ENCODE measurements at places on chromosomes 1 and 21.

DNA sequence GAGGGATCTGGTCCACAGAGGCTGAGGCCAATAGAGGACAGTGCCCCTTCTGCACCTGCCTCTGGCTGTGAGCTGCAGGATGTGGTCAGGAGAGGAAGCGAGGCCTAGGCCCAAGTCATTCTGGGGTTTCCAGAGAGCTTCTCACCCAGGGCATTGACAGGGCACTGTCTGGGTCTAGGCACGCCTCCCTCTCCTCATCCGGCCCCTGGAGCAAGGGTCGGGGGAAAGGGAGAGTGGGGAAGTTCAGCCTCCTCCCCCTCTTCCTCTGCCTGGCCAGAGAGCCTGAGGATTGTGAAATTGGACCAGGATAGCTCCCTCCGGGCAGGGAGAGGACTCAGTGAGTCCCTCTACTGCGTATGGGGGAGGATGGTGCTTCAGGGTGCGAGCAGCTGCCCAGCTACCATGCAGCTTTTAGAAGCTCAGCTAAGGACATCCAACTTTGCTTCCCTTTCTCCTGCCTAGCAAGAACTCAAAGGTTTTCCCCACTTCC lies 6.3 kb upstream of the INAVA start:
- peak; percentile 40 for DNase-seq

DNA sequence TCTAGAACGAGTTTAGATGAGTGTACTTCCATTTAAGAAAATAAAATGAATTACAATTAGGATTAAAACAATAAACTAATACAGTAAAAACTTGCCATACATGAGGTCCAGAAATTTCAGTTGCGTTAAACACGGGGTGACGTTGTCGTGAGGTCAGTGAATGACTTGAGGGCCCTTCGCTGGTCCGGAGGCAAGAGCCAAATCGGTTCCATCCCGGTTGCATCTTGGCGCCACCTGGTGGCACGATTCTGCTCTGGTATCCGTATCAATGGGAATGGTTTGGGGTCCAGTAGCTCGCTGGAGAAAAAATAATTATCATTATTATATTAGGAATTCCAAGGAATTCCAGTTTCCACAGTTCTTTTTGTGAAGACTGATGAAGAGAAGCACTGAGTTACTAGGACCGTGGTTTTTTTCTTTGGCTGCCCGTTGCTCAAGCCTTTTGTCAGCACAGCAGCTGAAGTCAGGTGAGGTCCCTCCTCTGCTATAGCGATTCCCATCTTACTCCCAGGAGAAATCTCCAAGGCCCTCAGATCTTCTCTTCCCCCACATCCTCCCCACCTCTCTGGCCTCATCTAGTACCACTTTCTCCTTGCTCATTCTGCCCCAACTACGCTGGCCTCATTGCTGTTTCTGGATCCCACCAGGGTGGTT lies 161.4 kb downstream of the SLC35F3 start:
- DNase-seq, result peak; percentile 63

GRCh38 chr1:2115008-2115641 lies 64.9 kb downstream of the PRKCZ start:
- DNase-seq, result no peak

GRCh38 chr1:87452648-87453047 lies 124.0 kb downstream of the LMO4 start:
- DNase-seq, result no peak

DNA sequence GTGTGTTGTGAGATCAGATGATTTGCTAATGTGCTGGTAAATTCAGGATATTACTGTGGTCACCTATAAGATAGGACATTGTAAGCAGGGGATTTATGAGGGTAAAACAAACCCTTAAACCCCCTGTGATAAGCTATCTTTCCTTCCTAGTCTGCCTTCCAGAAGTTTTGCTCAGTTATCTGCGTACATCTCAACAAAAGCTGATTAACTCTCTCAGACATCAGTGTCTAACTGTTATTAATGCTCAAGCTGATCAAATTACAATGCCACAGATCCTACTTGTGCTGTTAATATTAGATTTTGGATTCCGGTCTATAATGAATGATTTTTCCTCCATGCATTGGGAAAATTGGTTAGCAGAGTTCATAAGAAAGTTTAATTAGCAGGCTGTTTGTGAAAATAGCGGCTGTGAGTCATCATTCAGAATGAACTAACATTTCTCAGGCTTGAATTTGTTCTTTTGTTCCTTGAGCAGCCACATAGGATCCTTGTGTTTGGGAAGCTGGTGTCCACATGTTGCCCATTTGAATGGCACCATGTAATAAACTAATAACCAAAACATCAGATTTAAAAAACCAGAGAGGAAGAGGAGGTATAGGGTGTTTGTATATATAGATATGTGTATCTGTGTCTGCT lies 48.7 kb downstream of the ELAVL4 start:
- DNase-seq, result no peak

GRCh38 chr1:214983126-214983869 lies 99.2 kb upstream of the KCNK2 start:
- no peak for DNase-seq

DNA sequence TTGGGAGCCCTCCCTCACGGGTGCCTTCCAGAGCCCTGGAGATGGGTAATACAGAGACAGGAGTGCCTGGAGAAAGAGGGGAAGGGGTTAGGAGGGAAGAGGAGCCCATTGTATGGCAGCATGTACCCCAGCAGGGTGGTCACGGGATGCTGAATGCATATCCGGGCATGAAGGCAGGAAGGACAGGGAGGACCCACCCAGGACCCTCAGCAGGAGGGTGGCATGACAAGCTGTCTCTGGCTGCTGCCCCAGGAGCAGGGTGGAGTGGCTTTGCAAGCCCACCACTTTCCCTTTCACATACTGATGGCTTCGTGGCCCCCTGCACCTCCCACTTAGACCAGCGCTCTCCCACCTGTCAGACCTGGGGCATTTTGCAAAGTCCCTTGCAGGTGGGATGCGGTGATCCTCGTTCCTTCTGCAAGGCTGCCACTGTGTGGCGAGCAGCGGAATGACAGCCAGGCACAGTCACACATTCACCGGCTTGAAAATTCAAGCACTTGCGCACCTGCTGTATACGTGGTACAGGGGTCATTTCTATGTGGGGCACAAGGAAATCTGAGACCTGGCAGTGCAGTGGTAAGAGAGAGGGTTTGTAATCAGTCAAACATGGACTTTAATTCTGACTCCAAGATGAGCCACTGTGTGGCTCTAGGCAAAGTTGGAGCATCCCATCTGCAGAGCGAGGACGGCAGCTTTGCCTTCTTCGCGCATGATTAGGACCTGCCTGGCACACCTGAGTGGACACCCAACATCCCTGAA lies 53.2 kb upstream of the TMEM51 start:
- DNase-seq, result peak; percentile 13

DNA sequence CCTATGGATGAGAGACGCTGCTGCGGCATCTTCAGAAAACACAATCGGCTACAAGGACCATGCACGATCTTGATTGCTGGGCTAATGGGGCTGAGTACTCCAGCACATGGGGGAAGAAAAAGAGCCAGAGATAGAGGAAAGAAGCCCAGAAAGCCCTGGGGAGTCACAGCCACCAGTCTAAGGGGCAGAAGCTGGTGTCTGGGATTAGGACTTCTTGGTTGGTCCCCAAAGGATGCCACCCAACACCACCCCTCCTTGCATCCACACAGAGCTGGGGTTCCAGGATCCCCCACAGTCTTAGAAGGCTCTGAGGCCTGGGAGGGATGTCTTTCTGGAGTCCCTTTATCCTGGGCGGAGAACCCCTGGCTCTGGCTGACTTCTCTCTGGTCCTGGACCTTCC lies 98.4 kb upstream of the TARDBP start:
- DNase-seq, result no peak

- no peak for DNase-seq
These were observed 33.5 kb upstream of the HHAT start for GRCh38 chr1:210294999-210295745.

DNA sequence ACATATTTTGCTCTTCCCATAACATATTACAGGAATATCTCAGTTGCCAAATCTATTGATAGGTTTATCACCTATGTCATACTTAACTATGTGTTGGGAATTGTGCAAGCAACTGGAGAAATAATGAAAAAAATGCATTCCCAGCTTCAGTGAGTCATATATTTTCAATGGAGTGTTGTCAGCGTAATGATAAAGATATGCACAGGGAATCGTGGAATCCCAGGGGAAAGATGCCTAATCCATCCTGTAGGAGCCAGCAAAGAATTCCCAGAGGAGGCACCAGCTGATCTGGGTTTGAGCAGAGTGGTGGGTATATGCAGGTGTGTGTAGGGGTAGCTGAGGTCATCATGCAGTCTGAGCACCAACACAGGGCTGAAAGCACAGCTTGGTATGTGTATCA lies 213.3 kb upstream of the DAB1 start:
- DNase-seq, result no peak

- no peak for DNase-seq
These were observed 47.4 kb upstream of the OSBPL9 start for GRCh38 chr1:51569284-51570062.

DNA sequence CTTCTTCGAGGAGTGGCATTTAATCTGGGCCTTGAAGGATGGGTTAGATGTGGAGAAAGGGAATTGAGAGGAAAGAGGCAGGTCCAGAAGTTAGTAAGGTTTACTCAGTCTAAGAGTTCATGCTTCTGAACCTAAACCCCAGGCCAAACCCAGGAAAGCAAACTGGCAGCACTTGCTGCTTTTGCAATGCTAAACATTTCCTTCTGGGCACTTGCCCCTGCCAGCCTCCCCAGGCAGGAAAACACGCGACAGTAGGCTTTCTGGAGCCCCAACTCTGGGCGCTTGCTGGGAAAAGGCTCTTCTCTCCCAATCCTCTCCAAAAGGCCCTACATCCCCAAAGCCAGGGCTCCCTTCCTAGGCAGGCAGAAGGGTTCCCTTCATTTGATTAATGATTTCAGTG lies 2.5 kb downstream of the OLFML2B start:
- no peak for DNase-seq

DNA sequence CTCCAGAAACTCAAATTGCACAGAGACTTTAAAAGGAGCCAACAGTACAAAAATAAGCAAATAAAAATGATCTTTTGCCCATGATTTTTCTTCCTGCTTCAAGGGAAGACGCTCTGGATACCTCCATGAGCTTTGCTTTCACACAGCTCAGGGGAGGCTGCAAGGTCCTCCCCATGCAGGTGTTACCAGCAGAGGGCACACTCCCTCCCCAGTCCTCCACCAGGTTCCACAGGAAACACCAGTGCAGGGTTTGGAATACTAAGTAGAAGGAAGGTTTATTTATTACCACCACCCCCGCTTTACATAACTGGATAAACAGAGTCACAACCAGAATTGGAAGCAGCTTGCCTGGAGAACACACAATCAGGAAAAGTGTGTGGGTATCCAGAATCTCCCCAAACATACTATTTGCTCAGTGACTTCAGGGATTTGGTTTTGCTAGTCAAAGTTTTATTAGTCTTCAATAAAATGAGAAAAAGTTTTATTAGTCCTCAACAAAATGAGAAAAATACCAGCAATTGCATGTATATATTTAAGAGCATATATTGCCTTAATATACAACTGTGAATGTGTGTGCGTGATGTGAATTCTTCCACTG lies 37.3 kb downstream of the HSD3B1 start:
- no peak for DNase-seq

DNA sequence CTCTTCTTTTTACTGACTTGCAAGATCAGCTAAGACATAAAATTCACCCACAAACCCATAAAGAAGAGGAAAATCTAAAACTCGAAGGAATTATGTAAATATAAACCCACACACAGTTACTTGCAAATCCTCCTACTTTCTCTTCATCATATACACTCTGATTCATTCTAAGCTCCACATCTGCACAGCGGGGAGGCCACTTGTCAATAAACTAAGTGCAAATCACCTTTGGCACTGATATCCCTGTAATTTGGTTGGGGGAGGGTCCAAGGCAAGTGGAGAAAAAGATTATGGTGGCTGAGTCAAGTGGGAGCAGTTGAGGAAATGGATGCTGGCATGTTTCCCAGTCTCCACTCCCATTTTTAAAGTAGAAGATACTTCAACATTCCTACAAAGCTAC lies 596.5 kb downstream of the MATN1 start:
- no peak for DNase-seq

GRCh38 chr1:7313826-7314225 lies 457.3 kb upstream of the VAMP3 start:
- DNase-seq, result no peak

DNA sequence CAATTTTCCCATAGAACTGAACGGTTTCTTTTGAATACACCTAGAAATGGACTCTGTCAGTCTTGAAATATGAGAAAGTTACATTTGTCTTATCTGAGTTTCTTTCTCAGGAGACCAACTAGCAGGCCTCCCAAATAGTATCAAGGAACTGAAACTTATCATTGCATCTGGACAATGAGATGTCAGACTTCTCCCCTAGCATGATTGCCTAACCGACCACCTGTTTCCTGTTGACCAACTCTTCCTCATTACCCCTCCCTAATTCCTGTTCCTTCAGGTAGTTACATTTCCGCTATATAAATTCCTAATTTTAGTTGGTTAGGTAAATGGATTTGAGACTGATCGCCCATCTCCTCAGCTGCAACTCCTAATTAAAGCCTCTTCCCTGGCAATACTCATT lies 1587.3 kb downstream of the NCAM2 start:
- DNase-seq, result no peak

All from stimulated activated CD8-positive, alpha-beta memory T cell treated with anti-CD3 and anti-CD28 coated beads, Interleukin-7, amount 100 ng/mL, for 24 hours (primary cell).